ENCODE measurements at places on chromosomes 2 and 18. TPM values are rescaled to one million over a fixed set of nuclear protein-coding genes. Genes with fewer than 3 reads are reported as not detected.

The UGT1A3 gene
- not detected for total RNA-seq

The CD207 gene
- total RNA-seq = 0.25 TPM

The EGR4 gene
- 0.14 TPM for total RNA-seq

The SERPINB13 gene
- not detected for total RNA-seq

The TRAK2 gene
- 32.5 TPM for total RNA-seq

The RNU2-63P gene
- total RNA-seq = 2.6 TPM

The SERPINB11 gene
- total RNA-seq = not detected

The MEP1B gene
- not detected for total RNA-seq

The DSEL gene
- total RNA-seq = 0.52 TPM

The POTEJ gene
- not detected for total RNA-seq

The IL1R2 gene
- total RNA-seq = 0.31 TPM

The KLHL14 gene
- total RNA-seq = not detected

Data from CD4-positive, alpha-beta T cell (primary cell).